ENCODE measurements at places on chromosomes 6 and 20. TPM values are rescaled to one million over a fixed set of nuclear protein-coding genes. Genes with fewer than 3 reads are reported as not detected.

The ANKRD66 gene
- not detected for total RNA-seq

- H3K36me3 ChIP-seq: no peaks in the 10 kb centered on the region
- H3K4me3 ChIP-seq: no peak overlapping the region
- H3K27me3 ChIP-seq: no peaks in the 10 kb centered on the region
- H3K27ac ChIP-seq: peak overlapping the region; percentile 5
- no peak for DNase-seq
These were observed 85.7 kb upstream of the TAB2 start for GRCh38 chr6:149231778-149232177.

GRCh38 chr6:159221486-159222170 lies 52.4 kb downstream of the FNDC1 start:
- DNase-seq: no peak
- H3K4me1 ChIP-seq: no peaks in the 10 kb centered on the region
- H3K36me3 ChIP-seq: no peaks in the 10 kb centered on the region
- no peaks in the 10 kb centered on the region for H3K27me3 ChIP-seq

- H3K27me3 ChIP-seq: no peaks in the 10 kb centered on the region
- no peak for DNase-seq
- no peak overlapping the region for H3K27ac ChIP-seq
- H3K4me1 ChIP-seq: no peaks in the 10 kb centered on the region
- no peaks in the 10 kb centered on the region for H3K36me3 ChIP-seq
These were observed 47.6 kb upstream of the NOTCH4 start for GRCh38 chr6:32271429-32271828.

GRCh38 chr20:34322267-34323105 lies 19.3 kb upstream of the AHCY start:
- no peak for DNase-seq
- no peak overlapping the region for H3K4me3 ChIP-seq
- H3K36me3 ChIP-seq: no peaks in the 10 kb centered on the region
- H3K4me1 ChIP-seq: no peaks in the 10 kb centered on the region

The MAS1 gene
- 0.49 TPM for total RNA-seq

The TSPO2 gene
- not detected for total RNA-seq

DNA sequence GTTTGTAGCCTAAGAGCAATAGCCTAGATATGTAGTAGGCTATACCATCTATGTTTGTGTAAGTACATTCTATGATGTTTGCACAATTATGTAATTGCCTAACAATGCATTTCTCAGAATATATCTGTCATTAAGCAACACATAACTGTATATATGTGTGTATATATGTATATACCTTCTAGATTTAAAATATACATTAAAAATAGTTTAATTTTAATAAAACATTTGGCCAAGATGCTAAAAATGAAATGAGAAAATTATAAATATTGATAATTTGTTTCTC lies 20.6 kb downstream of the SESN1 start:
- H3K27me3 ChIP-seq: no peaks in the 10 kb centered on the region
- H3K27ac ChIP-seq: no peak overlapping the region
- no peaks in the 10 kb centered on the region for H3K36me3 ChIP-seq
- H3K4me3 ChIP-seq: no peak overlapping the region
- DNase-seq: no peak
- H3K4me1 ChIP-seq: peaks cover 41% of the 10 kb centered on the region

DNA sequence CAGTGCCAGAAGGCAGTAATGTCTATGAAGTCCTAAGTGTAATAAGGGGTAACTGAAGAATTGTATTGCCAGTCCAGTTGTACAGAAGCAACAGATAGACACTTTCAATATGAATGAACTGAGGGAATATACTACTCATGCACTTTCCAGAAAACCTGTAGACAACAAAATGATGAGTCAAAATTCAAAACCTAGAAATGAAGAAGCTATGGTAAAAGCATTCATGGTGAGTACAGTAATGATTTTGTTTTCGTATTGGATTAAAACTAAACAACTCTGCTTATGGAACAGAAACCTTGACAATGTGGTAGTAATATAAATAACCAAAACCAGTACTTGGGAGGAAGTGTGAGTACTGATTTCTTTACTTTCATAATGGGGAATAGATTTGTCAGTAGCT lies 35.0 kb downstream of the ARMC2 start:
- DNase-seq: no peak
- H3K27me3 ChIP-seq: no peaks in the 10 kb centered on the region
- no peak overlapping the region for H3K27ac ChIP-seq

DNA sequence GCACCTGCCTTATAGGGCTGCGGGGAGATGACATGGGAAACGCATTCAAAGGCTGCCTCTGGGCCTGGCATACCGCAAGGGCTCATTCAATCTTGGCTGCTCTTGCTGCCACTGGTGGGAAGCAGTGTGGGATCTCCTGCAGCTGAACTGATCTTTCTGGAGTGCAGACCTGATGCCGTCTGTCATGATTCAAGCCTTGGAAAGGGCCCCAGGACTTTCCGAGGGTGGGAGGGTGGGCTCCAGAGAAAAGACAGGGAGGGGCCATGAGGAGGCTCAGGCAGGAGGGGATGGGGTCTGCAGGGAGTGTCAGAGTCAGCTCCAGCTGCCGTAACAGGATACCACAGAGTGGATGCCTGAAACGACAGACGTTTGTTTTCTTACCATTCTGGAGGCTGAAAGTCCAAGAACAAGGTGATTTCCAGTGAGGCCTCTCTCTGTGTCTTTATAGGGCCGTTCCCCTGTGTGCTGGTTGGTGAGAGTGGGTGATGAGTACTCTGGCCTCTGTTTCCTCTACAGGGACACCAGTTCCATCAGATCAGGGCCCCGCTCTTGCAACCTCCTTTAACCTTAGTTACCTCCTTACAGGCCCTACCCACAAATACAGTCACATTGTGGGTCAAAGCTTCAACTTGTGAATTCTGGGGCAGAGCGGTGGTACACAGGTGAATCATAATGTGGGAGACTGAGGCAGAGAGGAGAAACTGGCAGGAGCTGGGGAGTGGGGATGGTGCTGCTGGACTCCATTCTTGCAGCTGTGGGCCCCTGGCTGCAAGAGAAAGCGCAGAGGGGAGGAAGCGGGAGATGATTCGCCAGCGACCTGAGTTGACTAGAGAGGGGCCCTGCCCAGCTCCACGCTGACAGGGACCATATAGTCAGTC lies 148.4 kb downstream of the SYCP2 start:
- no peaks in the 10 kb centered on the region for H3K4me1 ChIP-seq
- H3K4me3 ChIP-seq: no peak overlapping the region
- H3K27me3 ChIP-seq: no peaks in the 10 kb centered on the region
- DNase-seq: peak; percentile 88
- no peaks in the 10 kb centered on the region for H3K36me3 ChIP-seq
